Activated CD4-positive, CD25-positive, alpha-beta regulatory T cell (primary cell): ENCODE measurements at places on chromosomes 5 and 9.

GRCh38 chr9:109138421-109138820, 18.7 kb upstream of the TMEM245 start:
- no peak for DNase-seq

DNA sequence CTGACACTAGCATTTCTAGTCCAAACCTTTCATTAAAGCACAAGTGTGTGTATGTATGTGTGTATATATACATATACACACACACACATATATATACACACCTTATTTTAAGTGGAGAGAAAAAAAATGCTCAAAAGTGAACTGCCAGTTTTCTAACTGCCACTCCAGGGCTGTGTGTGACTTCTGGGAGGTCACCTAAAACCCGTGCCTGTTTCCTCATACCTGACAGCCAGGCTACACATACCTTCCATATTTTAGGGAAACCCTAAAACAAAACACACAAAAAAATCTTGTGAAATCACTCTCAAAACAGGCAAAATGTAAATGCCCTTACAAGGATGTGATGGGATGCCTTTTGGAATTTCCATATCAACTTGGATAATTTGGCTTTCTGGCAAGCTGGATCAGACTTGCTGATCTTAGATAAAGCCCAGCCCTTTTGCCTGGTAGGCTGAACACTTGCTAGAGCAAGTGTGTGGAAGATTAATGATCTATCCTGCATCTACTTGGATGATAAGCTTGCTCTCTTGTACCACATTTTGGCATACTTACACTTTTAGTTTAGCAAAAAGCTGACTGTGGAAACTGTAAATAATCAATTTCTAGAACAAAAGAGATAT, 127.8 kb downstream of the GNAQ start:
- DNase-seq, result no peak

- no peak for DNase-seq
Observed at GRCh38 chr5:151721087-151721646, 34.5 kb upstream of the SPARC start.

DNA sequence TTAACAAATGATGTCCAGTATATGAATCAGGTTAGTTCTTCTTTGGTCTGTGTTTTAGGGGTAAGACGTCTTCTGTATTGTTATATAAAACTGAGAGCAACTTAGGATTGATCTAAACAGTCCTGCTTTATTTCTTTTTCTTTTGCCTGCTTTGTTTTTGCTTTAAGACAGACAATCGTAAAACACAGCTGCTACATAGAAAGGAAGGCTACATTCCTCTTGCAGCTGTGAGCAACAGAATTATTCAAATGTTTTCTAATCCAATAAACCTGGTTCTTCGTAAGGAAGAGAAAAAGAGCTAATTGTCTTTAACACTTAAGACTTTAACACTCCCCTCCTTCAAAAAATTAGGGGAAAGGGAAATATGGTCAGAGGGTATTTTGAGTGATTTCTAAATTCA, 14.6 kb downstream of the FGF1 start:
- no peak for DNase-seq

GRCh38 chr9:116629634-116630033, 57.5 kb upstream of the TRIM32 start:
- no peak for DNase-seq

DNA sequence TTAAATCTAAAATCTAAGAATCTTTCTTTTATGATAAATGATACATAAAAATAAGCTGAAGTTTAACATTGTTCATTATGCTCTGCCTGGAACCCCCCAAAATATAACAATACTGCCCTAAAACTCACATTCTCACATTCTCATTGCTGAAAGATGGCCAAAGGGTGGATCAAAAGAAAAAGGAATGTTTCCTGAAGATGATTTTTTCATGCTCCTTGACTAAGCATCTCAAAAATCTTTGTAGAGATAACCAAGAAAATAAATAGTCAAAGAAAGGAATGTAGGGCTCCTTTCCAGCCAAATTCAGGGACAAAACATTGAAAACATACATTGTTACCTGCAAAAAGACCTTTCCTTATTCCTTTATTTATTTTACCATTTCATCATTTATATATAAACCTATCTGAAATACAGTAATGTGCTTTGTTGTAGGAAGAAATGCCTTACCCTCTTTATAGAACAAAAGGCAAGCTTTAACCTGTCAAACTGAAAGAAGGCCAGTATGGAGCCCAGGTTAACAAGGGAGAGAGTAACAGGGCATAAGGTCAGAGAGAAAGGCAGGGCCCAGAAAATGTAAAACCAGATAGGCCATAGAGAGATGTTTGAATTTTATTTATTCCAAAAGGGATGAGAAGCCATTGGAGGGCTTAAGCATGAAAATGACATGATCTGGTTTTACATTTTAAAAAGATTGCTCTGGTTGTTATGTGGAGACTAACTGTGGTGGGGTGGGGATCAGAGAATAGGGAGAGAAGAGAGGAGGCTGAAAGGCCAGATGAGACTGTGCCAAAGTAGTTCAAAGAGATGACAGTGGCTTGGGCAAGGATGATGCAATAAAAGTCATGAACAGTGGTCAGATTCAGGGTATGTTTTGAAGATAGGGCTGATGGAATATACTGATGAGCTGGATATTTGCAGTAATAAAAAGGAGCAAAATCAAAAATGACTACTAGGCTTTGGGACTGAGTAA, 37.3 kb upstream of the CDK5RAP2 start:
- DNase-seq, result no peak
